D721Med (cell line): ENCODE measurements at places on chromosomes 6 and 20.
A peak's percentile ranks its signal among the peaks of the same experiment; 100 is the strongest.

DNA sequence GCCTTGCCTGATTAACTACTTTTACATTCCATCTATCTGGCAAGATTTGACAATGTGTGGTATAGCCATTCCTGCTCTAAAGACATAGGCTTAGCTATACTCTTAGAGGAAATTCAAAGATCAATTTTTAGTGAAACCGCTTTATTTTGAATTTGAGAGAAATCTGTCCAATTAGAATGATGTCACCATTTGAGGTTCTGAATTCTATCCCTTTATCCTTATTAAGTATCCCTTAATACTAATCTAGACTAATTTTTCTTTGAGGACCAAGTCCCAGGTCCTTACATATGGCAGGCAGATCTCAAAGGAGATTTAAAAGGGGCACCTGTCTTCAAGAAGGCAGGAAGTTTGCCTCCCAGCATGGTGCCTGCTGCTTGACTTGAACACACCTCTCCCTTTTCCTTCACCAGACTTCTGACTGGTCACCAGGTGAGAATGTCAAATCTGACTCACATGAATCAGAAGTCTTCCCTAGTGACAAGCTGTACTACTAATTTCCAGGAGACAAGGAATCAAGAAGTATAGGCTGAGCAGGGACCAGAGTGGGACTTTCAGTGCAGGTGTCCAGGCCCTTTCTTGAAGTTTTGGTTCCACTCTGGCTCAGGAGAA lies 15.0 kb upstream of the MRAP2 start:
- no peak for DNase-seq

DNA sequence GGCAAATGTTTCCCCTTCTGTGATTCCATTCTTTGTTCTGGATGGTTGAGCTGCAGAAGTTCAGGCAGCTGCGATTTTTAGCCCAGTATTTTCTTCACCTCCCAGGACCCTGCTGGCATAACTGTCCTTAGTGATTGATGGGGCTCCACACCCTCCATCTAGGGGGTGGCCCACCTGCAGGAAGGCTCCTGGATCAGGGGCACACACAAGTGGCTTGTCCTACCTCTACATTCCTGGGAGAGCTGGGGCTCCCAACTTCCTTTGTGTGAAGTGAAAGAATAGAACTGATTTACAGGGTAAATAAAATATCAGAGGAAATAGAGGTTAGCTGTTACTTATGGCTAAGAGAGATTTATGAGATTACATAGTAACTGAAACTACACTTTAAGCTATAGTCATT lies 129.5 kb upstream of the MAP3K7 start:
- DNase-seq: no peak

DNA sequence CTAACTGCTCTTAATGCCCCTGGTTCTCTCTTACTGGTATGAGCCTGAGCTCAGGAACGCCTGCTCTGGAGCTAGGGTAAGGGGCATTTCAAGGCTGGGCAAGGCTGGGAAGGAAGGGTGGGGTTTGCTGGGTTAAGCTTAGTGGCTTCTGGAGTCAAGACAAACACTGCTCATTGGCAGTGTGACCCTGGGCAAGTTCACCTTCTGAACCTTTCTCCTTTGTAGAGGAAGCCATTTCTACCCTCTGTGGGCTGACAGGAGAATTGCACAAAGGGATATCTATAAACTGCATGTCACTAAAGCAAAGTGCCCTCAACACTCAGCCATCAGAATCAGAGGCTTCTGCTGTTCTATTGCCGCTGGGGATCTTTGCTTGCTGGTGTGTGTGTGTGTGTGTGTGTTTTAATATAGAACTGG lies 20.3 kb upstream of the LRRN4 start:
- no peak for DNase-seq

DNA sequence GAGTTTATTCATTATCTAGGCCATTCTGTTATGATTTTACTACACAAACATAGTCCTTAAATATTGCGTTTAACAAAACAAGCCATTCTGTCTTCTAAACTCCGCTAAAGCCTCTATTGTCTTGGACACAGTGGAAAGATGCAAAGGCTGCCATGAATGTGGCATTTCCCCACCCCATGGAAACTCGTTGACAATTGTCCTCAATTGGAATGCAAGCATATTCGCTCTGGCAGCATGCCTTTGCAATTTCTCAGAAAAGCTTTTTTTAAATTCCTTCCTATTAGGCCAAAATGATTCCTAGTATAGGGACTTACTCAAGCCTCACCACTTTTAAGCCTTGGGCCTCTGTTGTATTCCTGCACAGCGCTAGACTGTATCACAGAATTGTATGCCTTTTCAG lies 22.8 kb downstream of the OR2A4 start:
- DNase-seq: no peak

- no peak for DNase-seq
These were observed 707.0 kb downstream of the QKI start for GRCh38 chr6:164121527-164121926.

DNA sequence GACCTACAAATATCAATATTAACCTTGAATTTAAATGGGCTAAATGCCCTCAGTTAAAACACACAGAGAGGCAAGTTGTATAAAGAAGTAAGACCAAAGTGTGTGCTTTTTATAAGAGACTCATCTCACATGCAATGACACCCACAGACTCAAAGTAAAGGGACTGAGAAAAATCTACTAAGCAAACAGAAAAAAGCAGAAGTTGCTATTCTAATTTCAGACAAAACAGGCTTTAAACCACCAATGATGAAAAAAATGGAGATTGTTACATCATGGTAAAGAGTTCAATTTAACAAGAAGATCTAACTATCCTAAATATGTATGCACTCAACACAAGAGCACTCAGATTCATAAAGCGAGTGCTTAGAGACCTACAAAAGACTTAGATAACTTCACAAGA lies 741.9 kb upstream of the MARCKS start:
- no peak for DNase-seq

DNA sequence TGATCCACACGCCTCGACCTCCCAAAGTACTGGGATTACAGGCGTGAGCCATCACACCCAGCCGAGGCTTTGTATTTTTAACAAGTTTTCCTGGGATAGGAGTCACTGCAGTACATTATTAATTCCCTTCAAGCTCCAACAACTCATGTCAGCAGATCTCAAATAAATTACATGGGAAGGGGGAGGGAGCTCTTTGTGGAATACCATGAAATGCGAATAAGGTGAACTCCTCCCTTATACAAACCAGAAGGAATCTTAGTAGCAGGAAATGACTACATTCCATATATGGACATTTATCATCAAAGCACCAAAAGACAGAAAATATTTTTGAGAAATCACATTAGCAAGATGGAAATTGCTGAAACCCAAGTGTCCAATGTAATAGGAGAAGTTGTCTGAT lies 2.9 kb downstream of the GSS start:
- no peak for DNase-seq

DNA sequence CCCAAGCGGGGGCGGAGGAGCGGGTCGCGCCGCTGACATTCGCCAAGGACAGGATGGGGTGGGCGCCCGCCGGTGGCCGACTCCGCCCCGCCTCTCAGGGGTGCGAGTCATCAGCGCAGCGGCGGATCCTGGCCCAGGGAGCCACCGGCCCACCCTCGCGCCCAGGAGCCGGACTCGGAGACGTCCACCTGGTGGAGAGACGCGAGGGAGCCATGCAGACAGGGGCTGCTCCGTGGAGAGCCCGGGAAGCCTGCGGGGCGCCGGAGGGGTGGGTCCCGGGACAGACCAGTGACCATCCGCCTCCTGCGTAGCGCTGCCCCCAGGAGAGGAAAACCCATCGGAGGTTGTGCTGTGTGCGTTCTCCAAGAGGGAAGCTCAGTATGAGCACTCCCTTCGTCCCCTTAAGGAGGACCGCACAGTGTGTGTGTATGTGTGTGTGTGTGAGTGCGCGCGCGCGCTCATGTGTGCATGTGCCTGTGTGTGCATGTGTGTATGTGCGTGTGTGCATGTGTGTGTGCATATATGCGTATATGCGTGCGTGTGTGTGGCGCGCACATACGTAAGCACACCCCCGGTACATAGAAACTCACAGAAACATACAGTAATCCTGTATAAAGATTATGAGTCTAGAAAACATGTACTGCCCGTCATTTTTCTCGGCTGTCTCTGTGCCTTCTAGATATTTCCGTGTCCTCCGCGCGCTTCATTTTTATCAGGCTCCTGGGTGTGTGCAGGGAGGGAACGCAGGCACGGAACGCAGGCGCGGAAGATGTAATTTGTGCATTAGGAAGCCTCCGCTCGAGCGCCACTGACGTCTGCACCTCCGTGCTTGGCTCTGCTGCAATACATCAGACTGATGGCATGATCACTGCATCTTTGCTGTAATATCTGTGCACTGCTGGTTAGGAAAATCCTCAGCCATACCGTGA lies 158.9 kb downstream of the TBXT start:
- no peak for DNase-seq

GRCh38 chr6:140225701-140226436 lies 851.4 kb upstream of the CITED2 start:
- DNase-seq: no peak

GRCh38 chr6:127717384-127717783 lies 140.4 kb downstream of the C6orf58 start:
- no peak for DNase-seq

DNA sequence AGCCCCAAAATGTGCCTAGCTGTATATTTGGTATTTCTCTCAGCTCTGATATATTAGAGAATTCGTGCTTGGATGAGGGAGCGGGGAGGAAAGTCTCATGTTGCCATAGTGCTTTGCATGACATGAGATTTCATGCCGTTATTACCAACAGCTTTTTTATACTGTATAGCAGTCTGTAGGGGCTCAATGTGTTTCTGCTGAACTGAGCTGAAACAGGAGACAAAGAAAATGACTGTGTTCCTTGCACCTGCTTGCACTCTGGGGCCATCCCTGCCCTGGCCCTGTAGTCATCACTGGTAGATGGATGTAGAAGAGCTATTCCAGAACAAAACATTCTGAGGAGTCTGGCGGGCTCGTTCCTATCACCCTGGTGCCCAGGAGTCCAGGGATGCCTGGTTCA lies 128.0 kb upstream of the SASH1 start:
- DNase-seq: no peak

- DNase-seq: no peak
These were observed 70.8 kb downstream of the TNFAIP3 start for GRCh38 chr6:137937834-137938233.

GRCh38 chr6:19157486-19157885 lies 679.7 kb upstream of the ID4 start:
- no peak for DNase-seq

GRCh38 chr6:145850671-145851070 lies 36.1 kb upstream of the FBXO30 start:
- no peak for DNase-seq

DNA sequence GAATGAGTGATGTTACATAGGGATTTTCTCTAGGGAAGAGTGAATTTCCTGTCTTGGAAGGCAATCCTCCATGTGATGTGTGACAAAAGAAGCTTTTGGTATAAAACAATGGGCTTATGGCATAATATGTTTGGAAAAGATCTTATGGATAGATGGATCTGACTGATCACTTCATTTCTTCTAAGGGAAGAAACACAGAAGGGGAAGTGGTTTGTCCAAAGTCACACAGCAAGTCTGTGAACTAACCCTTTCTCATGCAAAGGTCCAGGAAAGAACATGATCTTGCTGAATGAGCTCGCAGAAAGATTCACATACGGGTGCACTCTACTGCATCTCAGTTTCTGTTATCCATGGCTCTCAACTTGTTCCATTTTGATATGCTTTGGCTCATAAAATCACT lies 575.9 kb upstream of the JAG1 start:
- no peak for DNase-seq

- peak; percentile 53 for DNase-seq
These were observed 2.3 kb upstream of the MARCKS start for GRCh38 chr6:113854531-113855499.

- no peak for DNase-seq
These were observed 211.6 kb downstream of the ZDHHC14 start for GRCh38 chr6:157592541-157592940.

DNA sequence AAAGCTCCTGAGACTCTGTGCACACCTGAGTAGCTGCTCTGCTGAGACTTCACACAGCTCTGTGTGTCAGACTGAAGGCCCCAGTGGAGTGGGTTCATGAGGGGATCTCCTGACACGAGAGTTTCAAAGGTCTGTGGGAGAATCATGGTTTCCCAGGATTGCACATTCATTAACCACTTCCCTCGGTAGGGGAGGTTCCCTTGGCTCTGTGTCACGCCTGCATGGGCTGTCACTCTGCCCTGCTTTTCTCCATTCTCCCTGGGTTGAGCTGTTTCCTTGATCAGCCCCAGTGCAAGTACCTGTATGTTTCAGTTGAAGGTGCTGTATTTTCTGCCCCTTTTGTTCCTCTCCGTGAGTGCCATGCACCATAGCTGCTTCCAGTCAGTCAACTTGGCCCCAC lies 236.9 kb downstream of the EPM2A start:
- no peak for DNase-seq

GRCh38 chr6:1591243-1591642 lies 18.5 kb upstream of the FOXC1 start:
- DNase-seq: no peak

- DNase-seq: no peak
These were observed 744 bp upstream of the FOXO3 start for GRCh38 chr6:108559884-108560462.

DNA sequence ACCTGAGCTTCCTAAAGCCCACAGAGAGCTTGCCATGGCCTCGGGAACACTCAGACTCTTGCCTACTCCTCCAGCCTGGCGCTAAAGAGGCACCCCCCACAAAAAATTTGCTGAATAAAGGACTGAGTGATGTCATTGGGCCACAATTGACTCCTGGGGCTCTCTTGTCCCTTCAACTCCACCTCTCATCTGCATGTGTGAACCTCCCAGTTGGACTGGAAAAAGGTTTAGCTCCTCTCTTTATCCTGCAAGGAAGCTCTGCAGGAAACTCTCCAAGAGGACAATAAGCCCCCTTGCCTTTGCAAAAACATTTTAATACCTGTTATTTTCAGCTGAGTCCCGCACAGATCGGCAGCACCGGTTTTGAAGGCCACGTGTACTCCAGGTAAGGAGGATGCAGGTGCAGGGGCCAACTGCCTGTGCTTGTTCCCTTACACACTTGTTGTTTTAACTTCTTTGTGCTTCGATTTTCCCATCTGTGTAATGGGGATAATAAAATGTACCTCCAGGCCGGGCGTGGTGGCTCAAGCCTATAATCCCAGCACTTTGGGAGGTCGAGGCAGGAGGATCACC lies 107.3 kb downstream of the TFAP2C start:
- DNase-seq: no peak
